CD4-positive, alpha-beta T cell treated with Interleukin-2 at 100 ng/mL for 4 hours (primary cell): ENCODE measurements at places on chromosomes 1 and 21.

DNA sequence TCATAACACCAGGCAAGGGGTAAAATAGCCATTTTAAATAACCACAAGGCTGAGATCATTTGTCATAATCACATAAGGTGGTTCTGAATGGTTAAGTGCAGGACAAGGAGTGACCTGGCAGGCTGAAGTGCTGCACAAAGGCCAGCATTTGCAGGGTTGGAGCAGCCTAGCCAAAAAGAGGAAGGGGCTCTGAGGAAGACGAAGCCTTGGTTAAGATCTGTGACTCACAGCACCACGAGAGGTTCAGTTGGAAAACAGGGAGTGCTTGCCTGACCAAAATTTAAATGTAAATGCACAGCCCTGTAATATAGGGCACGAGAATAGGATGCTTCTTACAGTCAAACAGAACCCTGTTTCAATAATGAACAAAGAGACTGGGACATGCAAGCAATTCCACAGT is 12.1 kb downstream of the ATP5PF start:
- DNase-seq = no peak

DNA sequence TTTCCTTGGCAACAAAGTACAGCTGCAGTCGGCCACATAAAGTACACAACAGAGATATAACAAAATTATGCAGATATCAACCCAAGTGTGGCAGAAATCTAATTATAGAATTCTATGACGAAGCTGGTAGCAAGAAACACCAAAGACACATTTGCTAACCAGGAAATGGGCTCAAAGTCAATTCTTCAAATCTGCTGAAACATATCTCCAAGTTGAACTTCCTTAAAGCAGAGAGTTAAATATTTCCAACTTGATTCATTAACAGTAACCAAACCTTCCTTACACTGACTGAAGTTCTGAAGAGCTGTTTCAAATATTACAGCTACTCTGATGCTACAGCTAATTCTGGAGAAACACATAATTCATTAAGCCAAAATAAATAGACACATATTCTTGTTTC is 67.6 kb upstream of the SDC3 start:
- DNase-seq = no peak

DNA sequence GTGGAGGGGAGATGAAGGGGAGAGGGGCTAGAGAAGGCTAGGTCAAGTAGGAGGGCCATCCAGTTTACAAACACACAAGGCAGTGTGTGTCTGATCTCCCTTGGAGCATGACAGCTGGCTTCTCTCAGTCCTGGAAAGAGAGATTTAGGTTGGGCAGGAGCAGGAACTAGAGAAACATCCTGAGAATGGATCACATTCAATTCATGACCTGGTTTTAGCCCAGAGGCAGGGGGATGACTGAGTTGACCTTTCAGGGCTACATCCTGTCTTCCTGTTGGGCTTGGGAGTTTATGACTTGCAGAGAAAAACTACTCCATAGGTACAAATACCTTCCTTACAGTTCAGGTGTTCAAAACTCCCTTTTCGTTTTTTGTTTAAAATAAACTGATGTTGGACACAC is 97.0 kb downstream of the IGSF21 start:
- no peak for DNase-seq

GRCh38 chr1:175629318-175629694 is 114.1 kb downstream of the TNR start:
- no peak for DNase-seq

DNA sequence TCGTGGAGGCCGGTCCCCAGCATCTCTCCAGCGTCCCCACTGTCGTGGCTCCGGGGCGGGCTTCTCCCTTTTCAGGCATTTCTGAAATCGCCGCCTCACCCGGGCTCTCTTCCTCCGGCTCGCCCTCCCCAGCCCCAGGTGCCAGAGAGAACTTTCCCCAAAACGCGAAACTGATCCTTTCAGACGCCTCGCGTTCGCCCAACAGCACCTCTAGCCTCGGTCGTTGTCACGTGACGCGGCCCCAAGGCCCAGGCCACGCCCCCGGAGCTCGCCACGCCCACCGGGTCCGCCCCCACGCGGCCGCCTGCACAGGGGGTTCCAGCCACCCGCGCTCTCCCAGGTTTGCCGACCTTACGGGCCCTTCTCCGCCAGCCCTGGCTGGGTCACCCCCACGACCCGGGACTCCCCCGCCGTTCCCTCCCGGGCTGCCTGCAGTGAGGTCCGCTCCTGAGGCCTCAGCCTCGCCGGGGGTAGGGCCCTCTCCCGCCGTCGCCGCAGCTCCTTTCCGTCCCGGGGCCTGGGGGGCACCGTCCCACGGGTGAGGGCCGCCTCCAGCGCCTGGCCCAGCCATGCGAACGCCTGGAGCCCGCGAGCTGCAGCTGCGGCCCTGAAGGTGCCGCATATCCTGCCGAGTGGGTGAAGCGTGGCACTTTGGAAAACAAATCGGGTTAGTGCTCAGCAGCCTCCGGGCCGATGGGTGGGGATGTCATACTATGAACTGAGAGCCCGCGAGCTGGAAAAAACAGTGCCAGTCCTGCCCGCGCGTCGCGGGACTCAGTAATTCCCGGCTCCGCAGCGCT is 21.0 kb downstream of the H3-3A start:
- peak; percentile 91 for DNase-seq

GRCh38 chr1:193697115-193697762 is 510.8 kb upstream of the B3GALT2 start:
- DNase-seq = no peak

DNA sequence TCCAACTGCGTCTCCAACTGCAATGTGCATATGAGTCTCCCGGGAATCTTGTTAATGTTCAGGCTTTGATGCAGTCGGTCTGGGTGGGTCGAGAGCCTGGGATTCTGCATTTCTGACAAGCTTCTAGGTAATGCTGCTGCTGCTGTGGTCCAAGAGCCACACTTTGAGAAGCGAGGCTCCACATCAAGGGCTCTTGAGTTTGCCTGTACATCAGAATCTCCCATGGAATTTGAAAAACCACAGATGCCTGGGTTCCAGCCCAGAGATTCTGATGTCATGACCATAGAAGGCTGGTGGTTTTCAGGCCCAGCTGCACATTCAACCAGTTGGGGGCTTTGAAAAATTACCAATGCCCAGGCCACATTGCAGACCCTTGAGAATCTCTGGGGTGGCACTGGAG is 93.9 kb upstream of the TARDBP start:
- DNase-seq = no peak

- DNase-seq = no peak
Observed at GRCh38 chr1:201748335-201748734, 80.6 kb upstream of the IPO9 start.

DNA sequence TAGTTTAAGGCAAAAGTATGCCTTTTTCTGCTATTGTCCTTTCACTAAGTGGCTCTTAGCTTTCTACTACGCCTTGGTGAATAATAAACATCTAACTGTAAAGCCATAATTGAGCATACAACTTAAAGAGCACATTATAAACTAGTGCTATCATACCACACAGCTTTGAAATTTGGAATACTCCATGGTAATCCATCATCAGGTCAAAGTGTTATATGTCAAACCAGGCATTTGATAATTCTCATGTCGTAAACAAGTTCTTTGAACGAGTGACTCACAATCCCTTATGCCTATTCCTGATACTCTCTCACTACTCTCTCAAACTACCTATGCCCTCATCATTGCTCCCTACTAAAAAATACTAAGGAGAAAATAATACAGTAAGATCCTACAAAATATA is 60.3 kb upstream of the FMN2 start:
- no peak for DNase-seq

DNA sequence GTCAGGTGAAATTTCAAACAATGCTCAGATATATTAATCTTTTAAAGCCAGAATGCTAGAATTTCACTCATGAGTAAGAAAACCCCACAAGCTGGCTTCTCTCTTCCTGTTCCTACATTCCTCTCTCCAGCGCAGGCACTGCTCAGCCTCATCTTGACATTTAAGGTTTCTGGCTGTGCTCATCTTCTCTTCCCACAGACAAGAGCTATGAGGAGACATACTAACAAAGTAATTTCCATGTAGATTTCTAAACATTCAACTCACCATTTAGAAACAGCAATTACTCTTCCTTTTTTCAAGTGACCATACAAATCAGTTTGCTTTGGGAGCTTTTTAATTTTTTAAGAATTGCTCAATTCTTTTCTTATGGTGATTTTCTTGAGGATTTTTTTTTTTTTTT is 7.8 kb upstream of the LRRC8D start:
- DNase-seq = no peak

DNA sequence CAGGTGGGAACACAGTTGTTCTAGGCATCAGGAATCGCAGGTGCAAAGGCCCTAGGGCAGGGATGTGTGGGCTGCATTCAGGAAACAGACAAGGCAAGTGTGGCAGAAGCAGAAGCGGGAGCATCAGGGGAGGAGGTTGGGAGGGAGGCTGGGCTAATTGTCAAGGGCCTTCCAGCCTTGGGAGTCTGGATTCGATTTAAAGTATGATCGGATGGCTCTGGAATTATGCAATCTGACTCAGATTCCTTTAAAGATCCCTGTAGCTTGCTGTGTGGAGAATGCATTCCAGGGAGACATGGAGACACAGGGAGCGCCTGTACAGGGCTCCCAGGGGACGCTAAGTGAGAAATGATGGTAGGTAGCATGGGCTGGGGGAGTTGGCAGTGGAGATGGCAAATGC is 86.5 kb downstream of the LACTBL1 start:
- DNase-seq = no peak

- peak; percentile 43 for DNase-seq
Observed at GRCh38 chr1:212950243-212951125, at the start of gene VASH2. TSS of gene VASH2 (plus strand) at chr1:212950541. CDS start at chr1:212951543, 1,002 bp downstream.

DNA sequence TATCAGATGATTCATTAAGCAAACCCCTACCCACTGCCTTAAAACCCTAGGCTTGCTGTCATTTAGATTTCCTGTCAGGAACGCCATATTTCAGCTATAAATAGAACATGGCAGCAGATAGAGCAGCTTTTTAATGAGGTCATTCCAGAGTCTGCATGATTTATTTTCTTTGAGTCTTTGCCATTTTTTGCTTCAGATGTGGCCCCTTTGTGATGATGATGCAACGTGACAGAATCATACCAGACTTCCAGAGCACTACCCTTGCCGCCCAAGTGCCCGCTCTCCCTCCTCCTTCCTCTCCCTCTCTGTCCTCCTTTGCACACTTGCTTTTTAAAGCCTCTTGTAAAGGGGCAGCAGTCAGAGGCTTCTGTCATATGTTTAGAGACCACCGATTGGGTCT is 55.5 kb upstream of the TRIM67 start:
- no peak for DNase-seq

- no peak for DNase-seq
Observed at GRCh38 chr21:29786496-29787360, 153.1 kb downstream of the GRIK1 start.

- no peak for DNase-seq
Observed at GRCh38 chr1:1665815-1666251, 7.0 kb upstream of the CDK11B start.

GRCh38 chr1:63318201-63318979 is 4.0 kb upstream of the FOXD3 start:
- DNase-seq = no peak

- DNase-seq = peak; percentile 7
Observed at GRCh38 chr1:220189750-220190347, 82.4 kb downstream of the RAB3GAP2 start.

GRCh38 chr1:197763769-197764168 is 11.5 kb downstream of the DENND1B start:
- no peak for DNase-seq

- DNase-seq = no peak
Observed at GRCh38 chr1:37676281-37677142, 15.8 kb upstream of the CDCA8 start.

DNA sequence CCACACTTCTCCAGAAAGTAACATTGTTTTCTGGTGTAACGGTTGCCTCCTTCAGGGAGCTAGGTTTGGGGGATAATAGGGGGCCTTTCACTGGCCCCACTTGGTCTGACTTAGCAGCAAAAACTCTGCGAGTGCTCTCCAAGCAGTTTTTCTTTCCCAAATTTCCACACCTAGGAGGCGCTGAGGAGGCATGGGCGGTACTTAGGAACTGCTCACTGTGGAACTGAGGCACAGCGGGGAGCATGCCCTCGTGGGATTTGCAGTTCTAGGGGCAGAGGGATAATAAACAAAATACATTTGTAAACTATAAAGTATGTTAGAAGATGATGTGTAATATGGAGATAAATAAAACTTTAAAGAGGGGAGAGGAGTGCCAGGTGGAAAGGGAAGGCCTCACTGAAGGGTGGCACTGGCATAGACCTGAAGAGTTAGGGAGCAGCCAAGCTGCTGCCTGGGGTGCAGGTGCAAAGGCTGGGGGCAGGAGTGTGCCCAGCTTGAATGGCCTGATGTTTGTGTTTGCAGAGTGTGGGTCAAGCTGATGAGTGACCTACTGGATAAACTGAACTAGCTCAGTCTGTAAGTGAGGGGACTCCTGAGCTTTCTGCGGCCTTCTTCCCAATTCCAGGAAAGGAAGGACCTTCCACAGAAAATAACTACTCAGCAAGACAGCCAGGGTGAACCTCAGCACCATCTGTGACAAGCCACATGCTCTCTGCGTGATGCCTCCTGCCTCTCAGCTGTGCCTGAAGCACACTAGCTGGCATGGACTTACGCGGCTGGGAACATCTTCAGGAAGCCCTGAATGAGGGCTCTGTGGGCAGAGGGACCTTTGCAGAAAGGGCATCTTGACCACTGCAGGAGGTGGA is 1.9 kb downstream of the EPHX1 start:
- no peak for DNase-seq

DNA sequence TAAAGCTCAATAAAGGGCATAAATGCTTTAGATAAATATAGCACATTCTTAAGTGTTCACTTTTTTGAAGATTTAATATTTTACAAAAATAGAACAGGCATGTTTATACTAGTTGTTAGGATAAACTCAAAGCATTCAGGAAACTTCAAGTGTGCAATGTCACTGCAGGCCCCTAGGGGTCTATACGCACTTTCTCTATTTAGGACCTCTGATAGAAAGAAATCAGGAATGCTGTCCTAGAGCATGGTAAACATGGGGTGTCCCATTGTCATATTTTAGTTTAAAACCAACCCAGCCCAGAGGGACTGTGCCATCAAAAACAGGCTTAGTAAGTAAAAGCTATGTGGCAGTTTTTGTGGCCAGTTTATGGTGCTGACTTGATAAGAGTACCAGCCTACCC is 102.2 kb downstream of the BARHL2 start:
- no peak for DNase-seq

DNA sequence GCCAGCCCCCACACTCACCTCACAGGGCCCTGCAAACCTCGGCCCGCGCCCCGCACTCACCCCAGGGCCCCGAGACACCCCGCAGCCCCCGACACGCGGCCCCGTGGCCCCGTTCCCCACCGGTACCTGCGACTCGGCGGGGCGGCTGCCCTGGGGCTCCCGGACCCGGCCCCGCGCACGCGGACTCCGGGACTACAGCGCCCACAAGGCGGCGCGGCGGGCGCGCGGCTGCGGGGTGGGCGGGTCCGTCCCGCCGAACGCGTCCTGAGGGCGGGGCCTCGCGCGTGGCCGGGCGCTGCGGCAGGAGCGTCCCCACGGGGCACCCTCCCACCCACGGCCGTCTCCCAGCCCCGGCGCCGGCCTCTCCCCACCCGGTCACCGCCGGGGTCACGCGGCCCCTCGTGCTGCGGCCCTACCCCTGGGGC is at the start of gene SLC19A1:
TSS of gene SLC19A1 (minus strand) at position 199 of the 425 bp plus-strand sequence. CDS start 4,481 bp downstream, outside the sequence.
- peak; percentile 64 for DNase-seq
